ENCODE measurements at places on chromosomes 1 and 21.

DNA sequence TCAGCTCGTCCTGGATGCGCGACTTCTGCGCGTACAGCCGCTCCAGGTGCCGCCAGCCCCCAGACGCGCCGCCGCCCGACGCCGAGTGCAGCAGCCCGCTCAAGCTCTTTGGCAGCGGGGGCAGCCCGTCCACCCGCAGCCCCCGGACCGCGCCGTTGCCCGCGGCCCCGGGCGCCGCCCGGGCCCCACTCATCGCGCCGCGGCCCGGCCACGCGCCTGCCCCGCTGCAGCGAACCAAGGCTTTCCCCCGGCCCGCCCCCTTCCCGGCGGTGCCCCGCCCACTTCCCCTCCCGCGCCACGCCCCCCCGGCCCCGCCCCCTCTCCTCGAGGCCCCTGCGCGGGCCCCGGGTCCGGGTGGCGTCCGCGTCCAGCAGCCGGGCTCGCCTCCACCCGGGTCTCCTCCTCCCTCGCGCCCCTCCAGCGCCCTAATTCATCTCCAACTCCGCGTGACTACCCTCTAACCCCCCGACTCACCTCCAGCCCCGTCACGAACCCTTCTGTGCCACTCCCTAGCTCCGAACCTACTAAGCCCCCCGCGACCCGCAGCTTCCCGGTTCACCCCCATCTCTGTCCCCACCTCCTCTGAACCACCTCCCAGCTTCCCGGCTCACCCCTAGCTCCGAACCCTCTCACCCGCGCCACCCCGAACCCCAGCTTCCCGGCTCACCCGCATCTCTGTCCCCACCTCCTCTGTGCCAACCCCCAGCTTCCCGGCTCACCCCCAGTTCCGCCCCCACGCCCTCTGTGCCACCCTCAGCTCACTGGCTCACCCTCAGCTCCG, at the start of gene FAM89A:
Gene FAM89A, minus strand, starts transcription at position 236 of the 781 bp plus-strand sequence. Its CDS starts 43 bp downstream, at position 193.
- peak; percentile 41 for DNase-seq

DNA sequence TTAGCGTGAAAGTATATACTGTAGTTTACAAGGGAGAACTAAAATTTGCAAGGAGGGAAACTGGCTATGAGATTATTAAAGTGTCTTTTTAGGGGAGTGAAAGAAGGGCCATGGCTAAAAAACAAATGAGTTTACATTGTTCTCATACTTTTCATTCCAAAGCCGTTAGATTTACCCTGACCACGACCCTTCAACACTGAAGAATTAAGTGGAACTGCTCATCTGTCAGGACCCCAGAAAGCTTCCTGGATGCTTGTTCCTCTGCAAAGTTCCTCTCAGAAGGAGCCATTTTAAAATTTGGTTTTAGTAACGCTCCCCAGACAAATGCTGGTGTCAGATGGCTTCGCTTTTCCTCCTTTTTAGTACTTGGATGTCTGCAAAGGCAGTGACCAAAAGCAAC, 82.7 kb upstream of the ZBTB18 start:
- no peak for DNase-seq

- DNase-seq = no peak
These were observed 4.9 kb upstream of the ABCA4 start for GRCh38 chr1:94125551-94126514.

DNA sequence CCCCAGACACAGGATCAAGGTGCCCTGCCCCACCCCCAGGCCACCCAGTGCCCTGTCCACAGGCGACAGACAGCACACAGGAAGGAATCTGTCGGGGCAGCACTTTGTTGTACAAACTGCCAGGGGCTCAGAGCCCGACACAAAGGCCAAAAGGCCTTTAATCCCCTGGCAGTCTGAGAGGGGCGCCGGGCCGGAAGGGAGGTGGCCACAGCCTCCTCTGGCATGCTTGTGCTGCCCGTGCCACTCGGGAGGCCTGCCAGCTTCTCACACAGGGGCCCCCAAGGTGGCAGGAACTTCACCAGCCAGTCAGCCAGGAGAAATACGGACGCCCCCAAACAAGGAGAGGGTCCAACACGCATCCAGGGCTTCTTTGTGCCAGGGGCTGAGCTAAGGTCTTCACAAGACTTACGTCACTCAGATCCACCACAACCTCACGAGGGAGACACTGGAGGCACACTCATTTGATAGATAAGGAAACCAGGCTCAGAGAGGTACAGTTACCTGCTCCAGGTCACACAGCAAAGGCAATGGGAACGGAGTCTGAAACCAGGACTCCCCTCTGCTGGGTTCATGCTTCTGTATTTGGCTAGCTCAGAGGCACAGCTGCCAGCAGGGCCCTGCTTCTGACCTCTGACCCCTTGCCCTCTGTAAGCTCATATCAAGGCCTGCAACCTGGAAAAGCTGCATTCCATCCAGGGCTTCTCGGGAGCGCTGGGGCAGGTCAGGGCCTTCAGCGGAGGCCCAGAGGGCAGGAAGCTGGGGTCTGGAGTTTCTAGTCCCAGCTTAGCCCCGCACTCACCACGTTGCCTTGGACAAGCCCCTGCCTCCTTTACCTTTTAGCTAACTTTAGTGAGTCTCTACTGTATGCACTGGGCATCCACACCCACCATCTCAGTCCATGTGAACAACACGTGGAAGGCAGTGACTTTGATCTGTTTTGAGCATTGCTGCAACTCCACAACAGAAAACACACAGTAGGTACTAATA, 34.8 kb downstream of the HSPG2 start:
- no peak for DNase-seq

GRCh38 chr1:100785470-100786052, 66.0 kb downstream of the VCAM1 start:
- no peak for DNase-seq

DNA sequence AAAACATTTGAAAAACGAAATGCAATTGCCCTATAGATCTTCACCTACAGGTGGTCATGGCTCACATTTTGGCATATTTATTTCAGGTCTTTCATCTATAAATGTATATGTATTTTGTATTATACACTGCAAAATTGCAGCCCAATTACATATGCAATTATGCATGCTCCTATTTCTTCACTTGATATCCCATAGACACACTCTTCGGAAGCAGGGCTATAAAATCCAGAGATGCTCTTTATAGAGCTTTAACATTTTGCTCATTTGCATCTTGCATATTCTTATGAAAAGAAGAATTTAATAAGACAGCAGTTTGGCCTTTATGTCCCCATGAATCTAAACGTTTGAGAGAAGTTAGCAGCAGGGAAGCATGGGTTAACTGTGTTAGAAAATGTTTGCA, 44.7 kb upstream of the PALMD start:
- DNase-seq = no peak

GRCh38 chr1:21887216-21887736, 49.8 kb downstream of the HSPG2 start:
- DNase-seq = no peak

- DNase-seq = no peak
These were observed 176.6 kb upstream of the ADAMTS5 start for GRCh38 chr21:27143476-27143875.

GRCh38 chr1:19311503-19311930, 427 bp downstream of the AKR7A2 start:
- DNase-seq = no peak

DNA sequence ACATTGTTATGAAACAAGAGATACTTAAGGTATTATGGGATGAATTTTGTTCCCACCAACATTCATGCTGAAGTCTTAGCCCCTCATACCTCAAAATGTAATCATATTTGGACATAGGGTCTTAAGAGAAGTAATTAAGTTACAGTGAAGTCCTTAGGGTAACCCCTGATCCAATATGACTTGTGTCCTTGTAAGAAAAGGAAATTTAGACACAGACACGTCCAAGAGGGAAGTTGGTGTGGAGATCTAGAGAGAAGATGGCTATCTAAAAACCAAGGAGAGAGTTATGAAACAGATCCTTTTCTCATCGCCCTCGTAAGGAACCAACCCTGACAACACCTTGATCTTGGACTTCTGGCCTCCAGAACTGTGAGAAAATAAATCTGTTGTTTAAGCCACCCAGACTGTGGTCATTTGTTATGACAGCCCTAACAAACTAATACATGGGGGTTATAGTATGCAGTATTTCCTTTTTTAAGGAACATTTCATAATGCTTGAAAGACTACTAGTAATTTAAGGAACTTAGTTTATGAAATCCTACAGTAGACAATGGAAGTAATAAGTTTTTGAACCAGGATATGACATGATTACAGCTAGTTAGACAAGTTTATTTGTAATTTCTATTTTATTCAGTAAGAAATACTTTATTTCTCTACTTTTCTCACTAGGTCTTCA, 875.5 kb upstream of the ADGRL2 start:
- DNase-seq = no peak

GRCh38 chr1:164926107-164926506, 367.1 kb downstream of the PBX1 start:
- no peak for DNase-seq

DNA sequence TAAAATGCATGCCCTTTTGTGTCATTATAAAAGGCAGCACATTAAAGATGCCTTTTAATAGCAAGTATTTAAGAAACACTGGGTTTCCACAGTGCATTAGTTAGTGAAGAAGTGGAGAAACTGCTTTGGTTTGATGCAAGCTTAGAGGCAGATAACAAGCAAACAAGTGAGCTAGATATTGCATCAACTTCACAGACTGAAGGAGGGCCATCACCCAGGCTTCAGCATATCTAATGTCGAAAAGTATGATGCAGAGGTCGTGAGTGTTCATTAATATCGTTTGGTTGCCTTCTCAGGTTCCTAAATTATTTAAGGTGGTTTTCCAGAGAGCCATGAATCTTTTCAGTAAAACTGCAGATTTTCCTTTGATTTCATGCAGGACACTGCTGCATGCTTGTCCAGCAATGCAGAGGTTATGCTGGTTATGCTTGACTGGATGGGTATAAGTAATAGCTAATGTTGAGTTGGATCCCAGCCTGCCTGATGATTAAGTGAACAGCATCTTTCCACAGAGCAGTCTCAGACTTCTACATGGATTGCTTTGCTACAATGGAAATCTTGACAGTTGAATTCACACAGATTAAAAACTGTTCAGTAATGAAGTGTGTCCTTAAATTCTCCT, 69.7 kb upstream of the IPO9 start:
- no peak for DNase-seq

- DNase-seq = no peak
These were observed 157.2 kb downstream of the DENND1B start for GRCh38 chr1:197618061-197618460.

- no peak for DNase-seq
These were observed 89.8 kb downstream of the LRRC53 start for GRCh38 chr1:74422421-74423292.

DNA sequence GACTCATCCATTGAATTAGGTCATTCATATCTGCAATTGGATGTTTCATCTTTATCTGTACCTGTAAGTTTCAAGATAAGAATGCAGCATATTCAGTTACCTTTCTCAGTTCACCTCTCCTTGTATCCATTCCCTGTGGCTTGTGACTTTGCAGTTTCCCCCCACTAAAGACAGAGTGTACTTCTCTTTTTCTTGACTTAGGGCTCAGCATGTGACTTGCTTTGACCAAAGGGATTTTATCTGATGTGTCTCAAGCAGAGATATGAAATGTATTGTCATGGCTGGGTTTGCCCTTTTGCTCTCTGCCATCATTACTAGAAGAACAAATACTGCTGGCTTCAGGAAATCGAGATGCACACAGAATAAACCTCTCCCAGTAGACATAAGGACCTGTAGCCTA, 754.8 kb downstream of the ADGRL2 start:
- DNase-seq = no peak

DNA sequence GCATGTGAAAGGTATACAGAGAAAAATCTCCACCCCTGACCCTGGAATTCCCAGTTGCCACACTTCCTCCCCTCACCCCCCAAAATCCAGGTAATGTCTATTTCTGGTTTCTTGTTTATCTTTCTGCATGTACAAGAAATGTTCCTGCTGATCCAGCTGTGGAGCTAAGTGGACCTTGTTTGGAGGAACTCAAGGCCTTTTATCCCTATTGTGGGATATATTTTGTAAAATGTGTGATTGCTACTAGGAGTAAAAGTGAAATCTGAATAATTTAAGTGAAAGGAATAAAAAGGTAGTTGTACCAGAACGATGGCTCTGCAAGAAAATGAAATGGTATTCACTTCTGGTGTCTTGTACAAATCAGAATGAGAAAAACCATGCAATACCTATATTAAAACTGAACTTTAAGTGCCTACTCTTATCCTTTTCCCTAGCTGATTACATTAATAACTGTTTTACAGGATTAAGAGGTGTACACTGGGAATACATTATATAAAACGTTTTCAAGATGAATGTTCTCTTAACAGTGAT, 3.0 kb downstream of the SPEN start:
- DNase-seq = no peak

DNA sequence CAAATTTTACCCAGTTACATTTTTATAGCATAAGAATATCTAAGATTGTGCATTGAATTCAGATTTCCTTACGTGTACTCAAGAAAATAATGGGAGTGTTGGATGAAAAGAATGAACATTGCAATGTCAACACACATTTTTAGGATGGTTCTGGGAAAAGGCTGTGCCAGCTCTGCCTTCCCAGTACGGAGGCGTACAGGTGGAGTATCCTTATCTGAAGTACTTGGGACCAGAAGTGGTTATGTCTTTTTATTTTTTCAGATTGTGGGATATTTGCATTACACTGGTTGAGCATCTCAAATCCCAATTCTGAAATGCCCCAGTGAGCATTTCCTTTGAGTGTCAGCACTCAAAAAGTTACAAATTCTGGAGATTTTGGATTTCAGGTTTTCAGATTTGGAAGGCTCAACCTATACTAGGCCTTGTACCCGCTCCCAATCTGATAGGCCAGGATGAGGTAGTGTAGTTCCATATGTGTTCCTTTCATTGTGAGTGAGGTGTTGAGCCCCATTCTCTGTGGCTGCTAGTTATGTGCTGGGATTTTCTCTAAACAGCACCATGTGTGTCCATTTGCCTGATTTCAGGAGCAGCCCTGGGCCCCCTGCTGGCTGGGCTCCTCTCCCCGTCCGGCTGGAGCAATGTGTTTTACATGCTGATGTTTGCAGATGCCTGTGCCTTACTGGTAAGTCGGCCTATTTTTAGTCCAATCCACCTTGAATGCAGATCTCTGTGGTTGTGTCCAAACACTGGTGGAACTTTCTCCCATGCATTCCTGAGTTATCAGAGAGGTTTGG, 60.8 kb downstream of the SLC37A1 start:
- no peak for DNase-seq

DNA sequence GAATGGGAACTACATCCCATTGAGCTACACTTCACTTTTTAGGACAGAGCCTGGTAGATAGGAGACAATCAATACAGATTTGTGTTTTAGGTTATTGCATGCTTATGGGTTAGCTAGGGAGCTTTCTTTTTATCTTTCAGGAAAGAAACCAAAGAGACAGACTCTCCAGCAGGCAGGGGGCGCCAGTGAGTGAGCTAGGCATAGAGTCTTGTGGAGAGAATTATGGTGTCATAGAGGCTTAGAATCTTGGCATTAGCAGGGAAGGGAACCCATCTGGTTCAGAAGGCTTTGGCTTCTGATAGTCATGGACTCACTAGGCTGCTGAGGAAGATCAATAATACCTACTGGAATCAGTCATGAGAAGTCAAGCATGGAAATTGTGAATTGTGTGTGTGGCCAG, at the start of gene SMCP:
Gene SMCP, plus strand, starts transcription at position 281 of the 400 bp plus-strand sequence. CDS start 6,101 bp downstream, outside the sequence.
- no peak for DNase-seq

GRCh38 chr1:42280821-42281220, 54.2 kb downstream of the FOXJ3 start:
- no peak for DNase-seq

Measured in right lung (tissue), 10 donors.